Stomach (tissue), 19 donors: ENCODE measurements at places on chromosomes 5 and 9. TPM values are rescaled to one million over a fixed set of nuclear protein-coding genes. Genes with fewer than 3 reads are reported as not detected.

DNA sequence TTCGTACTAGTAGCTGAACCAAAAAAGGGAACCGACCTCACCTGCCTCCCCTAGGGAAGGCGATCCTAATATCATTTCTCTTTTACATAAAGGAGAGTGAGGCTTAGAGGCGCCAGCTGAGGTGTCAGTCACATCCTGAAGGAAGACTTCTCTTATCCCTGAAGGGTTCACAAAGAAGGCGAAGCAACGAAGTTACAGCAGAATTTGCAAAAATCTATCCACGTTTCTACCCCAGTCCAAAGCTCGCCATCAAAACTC, 598 bp upstream of the KIAA1191 start:
- no peak for DNase-seq

FGF1 gene
- total RNA-seq: 3.5 TPM

- DNase-seq: no peak
Observed at GRCh38 chr9:4517274-4517673, 27.0 kb downstream of the SLC1A1 start.

PSD2 gene
- not detected for total RNA-seq

DNA sequence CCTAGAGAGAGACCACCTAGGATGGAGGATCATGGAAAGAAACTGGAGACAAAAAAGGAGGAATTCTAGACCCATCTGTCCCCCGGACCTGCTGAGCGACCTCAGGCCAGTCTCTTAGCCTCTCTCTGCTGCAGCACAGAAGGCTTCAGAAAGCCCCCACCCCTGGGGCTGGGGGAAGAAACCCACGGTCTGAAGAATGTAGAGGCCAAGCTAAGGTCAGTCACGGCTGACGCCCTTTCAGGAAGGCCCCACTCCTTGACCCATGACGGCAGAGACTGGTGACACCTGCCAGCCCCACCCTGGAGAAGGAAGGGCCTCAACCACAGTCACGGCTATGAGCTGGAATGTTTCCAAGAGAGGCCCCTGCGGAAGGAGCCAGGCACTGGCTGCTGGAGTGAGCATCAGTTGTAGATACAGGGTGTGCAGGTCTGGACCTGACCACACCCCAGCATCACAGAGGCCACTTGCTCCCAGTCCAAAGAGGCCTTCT, 120.5 kb upstream of the BOD1 start:
- peak; percentile 83 for DNase-seq

DNA sequence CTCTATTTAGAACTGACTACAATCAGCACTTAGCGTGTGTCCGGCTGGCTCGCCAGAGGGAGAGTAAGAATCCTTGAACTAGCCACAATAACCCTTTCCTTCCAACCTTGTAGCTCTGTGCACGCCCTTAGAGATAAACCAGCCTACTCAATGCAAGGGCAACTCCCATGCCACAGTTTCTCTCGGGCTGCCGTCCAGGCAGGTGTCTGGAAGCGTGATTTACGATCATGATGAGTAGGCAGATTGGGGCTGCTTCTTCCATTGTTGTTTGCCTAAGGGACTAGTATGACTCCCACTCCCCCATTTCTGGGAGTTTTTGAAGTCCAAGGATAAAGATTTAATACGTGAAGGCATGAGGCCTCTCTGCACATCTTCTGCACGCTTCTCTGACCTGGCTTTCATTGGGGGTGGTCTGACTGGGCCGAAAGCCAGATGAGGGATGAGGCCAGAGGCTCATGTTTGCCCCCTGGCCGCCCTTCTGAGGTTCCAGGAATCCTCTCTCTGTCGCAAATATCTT, 134.0 kb upstream of the MYO10 start:
- DNase-seq: peak; percentile 59

- DNase-seq: peak; percentile 39
Observed at GRCh38 chr9:33044677-33045282, 19.7 kb downstream of the DNAJA1 start.

DNA sequence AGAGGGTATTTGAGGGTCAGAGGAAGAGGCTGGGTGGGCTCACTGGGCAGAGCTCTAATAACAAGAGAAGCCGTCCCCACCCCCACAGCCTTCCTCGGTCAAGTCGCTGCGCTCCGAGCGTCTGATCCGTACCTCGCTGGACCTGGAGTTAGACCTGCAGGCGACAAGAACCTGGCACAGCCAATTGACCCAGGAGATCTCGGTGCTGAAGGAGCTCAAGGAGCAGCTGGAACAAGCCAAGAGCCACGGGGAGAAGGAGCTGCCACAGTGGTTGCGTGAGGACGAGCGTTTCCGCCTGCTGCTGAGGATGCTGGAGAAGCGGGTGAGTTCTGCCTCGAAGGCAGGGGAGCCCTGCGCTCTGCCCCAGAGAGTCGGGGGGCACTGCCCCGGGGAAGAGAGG, 21.6 kb upstream of the RARS1 start:
- no peak for DNase-seq

PCDHB13 gene
- under 0.01 TPM for total RNA-seq

GRCh38 chr5:97534166-97534565, 351.1 kb upstream of the RIOK2 start:
- peak; percentile 78 for DNase-seq

PCDH12 gene
- 1.2 TPM for total RNA-seq

DNA sequence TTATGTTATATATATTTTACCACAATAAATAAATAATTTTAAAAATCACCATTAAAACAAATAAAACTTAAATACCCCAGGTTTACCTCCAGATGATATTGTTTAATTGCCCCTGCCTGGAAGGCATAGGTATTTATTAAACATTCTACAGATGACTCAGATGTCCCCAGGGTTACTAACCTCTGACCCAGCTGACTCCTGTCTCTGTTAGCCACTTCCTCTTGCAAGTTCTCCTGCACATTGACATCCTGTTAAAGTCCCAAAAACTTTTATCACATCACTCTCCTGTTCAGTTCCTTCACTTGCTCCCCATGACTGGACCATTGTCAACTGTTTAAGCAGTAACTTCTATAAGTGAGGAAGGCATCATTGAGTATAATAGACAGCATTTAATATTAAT, 37.0 kb upstream of the RAB3C start:
- peak; percentile 5 for DNase-seq

DNA sequence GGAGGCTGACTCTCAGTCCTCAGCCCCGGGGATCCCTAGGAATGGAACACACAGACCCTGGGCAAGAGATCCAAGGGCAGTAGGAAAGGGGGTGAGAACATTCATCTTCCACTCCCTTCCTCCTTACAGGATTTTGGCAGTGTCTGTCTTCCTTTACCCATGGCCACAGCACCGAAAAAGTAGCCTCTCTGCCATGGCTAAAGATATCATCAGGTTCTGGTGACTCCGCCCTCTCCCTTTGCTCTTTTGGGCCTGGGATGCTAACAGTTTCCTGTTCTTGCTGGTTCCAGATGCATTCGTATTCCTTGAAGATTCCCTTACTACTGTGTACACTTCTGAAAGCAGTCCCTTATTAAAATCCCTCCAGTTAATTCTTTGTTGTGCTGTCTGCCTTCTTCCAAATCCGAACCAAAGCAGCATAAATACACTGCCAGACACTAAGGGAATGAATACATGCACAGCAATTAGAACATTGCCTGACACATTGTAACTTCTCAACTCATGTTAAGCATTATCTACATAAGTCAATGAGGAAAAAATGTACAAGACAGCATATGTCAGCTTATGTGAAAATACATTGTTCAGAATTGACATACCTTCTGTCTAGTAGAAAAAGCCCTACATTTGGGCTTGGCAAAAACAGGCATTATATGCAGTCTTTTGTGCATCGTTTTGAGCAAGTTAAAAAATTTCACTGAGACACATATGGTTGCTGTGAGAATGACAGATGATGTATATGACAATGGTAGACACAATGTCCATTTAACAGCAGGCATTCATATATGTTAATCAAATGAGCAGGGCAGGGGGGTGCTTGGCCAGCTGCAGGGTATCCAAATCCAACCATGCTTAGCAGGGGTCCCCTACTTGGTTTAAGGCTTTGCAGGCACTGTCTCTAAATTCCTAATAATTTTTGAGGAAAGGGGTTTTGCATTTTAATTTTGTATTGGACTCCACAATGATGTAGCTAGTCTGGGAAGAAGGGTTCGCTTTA, 58.8 kb upstream of the RAI14 start:
- DNase-seq: no peak

DNA sequence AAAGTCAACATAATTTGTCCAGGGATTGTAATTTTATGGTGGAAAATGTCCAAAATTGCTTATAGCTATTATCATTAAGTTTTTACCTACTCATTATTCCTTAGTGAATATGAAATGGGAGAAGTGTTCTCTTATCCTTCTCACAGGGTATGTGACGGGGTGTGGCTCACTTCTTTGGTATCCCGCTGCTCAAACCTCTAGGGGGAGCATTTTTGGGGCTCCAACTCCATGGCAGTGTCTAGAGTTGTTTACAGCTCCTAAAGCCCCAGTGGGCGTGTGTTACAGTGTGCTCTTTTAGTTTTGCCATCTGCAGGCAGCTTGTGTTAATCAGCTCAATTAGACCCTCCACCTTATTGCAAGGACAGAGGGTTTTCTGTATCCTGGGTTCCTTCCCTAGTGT, 89.4 kb downstream of the CDKN2A start:
- DNase-seq: no peak

DNA sequence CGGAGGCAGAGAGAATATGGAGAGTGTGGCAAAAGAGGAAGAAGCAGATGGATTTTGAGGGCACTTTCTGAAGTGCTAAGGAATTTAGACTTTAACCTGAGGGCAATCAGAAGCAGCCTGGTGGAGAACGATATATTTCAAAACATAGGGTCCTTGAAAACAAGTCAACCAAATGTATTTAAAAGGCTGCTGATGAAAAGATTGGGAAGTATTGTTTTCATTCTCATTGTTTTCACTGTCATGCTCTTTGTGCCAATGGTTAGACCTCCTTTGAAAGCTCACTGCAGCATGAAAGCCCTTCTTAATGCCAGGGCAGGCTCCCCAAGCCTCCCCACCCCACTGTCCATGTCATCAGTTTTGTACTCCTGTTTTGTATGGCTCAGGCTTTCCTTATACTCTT, 2.5 kb upstream of the GPX3 start:
- no peak for DNase-seq

PITX1 gene
- total RNA-seq: 30.7 TPM

DNA sequence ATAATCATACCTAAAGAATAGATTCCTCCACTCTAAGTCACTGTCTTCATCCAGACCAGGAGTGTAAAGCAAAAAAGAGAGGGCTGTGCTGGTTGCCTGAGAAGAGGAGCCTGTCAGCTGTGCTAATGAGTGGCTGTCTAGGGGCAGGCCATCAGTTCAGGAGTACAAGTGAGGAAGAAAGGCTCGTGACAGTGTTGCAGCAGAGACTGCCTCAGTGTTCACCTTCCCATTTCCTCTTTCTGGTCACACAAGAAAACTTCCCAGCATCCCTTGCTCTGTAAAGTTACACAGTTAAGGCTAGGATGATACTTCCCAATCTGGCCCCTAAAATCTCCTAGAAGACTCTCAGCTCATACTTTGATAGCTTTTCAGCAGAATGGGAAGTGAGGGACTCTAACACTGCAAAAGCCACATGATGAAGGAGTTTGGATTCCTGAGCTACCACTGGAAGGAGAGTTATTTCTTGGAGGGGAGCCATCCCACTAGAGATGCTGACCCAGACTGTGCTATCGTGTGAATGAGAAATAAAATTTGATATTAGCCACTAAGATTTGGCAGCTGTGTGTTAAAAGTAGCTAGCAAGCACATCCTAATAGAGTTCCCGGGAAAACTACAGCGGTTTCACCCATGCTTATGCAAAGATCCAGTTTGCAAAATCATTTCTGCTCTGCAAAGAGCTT, 67.1 kb downstream of the ADAMTS12 start:
- DNase-seq: peak; percentile 44

DNA sequence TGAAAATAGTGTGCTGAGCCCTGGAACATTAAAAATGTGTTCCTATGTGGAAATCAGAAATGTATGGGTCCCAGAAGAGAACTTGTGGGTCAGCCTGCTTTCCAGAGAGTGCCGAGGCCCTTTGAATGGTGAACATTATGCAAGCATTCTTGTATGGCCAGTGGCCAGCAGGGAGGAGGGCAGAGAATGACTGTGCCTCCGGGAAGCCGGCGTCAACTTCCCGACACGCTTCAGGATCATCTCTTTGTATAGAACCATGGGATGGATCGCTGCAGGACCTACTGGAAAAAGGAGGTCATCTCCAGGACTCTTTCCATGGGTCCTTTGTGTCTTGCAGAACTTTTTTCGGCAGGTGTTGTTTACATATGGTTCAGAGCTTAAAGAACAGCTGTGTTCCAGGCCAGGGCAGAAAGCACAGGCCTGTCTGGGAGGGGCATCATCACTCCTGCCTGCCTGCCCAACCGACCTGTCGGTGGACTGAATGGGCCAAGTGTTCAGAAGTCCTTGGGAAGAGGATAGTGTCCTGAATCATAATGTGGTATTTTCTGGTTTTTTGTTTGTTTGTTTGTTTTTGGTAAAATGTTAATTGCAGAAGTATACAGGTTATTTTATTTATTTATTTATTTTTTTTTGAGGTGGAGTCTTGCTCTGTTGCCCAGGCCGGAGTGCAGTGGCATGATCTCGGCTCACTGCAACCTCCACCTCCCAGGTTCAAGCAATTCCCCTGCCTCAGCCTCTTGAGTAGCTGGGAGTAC, 9.0 kb downstream of the PRRC2B start:
- DNase-seq: peak; percentile 86

- no peak for DNase-seq
Observed at GRCh38 chr9:71990466-71990865, 69.9 kb downstream of the C9orf57 start.

GRCh38 chr9:112378328-112379176, 1.4 kb upstream of the HSDL2 start:
- no peak for DNase-seq

GRCh38 chr9:105242557-105242956, 1.9 kb upstream of the SLC44A1 start:
- DNase-seq: peak; percentile 55

- DNase-seq: peak; percentile 48
Observed at GRCh38 chr9:1083325-1083913, 33.3 kb downstream of the DMRT2 start.

CAMK2A gene
- total RNA-seq: 18.3 TPM

DNA sequence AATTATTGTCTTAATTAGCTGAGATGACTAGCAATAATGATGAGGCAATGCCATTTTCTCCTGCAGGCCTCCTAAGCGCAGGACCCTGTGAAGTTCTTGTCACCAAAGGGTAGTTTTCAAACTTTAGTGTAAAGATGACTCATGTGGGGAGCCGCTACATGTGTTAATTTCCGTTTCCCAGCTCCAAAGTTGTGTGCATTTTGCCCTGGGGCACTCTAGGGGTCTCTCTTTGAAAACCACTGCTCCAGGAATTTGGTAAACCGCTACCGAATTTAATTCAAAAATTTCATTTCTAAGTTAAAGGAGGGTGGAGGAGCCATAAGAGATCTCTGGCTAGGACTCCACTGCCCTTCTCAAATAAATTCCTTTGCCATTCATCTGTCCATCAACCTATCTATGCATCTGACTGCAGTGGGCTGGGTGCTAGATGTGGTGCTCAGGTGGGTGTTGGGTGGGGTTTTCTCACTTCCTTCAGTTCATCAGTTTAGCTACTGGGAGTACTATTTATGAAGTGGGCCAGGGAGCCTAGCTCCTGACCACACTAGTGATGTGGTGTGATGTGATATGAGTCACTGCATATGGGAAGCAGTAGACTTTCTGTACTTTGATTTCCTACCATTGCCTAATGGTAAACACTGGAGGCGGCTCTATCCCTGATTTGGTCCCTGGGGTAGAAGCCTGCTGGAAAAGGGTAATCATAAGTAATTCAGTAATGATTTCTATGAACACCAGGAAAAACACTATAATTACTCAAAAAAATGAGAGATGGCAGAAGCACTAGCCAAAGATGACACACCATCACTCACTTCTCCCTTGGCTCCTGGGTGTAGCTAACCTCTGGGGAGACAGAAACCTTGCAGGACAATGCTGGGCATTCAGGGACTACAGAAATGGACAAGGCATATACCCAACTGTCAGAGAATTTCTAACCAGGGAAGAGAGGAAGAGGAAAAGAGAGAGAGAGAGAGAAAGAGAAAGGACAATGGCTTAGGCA, 4.0 kb upstream of the ZSWIM6 start:
- no peak for DNase-seq

PCDHA12 gene
- total RNA-seq: not detected

SHC3 gene
- 1.7 TPM for total RNA-seq
